ENCODE measurements at places on chromosomes 6 and 20.

GRCh38 chr6:39230654-39231035 lies 1.4 kb upstream of the KCNK5 start:
- DNase-seq = no peak

DNA sequence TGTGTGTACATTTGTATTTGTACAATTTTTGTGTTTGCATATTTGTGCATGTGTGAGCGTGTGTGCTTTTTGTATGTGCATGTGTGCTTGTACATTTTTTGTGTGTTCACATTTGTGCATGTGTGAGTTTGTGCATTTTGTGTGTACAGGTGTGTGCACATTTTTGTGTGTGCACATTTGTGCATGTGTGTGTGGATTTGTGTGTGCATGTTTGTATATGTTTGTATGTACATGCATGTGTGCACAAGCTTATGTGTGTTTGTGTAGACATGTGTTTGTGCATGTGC lies 28.9 kb downstream of the PRR18 start:
- no peak for DNase-seq

DNA sequence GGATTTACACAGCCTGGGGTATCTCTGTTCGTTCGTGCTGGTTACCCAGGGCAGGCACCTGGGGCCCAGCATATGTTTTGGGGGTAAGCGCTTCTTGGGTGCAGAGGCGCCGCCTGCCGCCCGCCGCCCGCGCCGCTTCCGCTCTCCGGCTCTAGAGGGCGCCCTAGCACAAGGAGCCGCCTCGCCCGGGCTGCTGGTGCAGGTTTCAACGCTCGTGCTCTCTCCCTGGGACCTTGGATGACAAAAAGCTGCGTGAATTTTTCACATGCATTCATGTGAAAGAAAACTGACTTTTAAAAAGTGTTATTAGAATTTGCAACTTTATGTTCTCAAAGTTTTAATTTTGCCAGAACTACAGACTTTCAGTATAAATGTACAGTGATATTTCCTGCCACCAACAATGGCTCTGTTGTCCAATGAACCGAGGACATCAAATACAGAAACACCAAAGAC lies 32.5 kb downstream of the PRR18 start:
- DNase-seq = peak; percentile 82

DNA sequence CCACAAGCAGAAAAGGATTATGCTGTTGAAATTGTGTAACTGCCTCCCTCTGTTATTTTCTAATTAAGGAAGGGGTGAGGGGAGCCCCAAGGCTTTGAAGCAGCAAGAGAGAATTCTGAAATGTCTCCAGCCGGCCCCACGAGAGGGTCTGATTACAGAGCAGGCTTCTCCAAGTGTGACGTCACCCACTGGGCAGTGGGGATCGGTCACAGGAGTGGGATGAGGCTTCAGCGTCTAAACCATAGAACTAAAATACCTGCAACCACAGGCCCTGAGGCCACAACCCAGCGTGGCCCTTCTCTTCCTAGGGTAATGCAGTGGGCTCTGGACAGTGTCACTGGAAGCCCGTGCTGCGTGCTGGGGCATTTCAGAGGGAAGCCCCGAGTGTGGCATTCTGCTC lies 38.6 kb upstream of the APCDD1L start:
- DNase-seq = no peak

DNA sequence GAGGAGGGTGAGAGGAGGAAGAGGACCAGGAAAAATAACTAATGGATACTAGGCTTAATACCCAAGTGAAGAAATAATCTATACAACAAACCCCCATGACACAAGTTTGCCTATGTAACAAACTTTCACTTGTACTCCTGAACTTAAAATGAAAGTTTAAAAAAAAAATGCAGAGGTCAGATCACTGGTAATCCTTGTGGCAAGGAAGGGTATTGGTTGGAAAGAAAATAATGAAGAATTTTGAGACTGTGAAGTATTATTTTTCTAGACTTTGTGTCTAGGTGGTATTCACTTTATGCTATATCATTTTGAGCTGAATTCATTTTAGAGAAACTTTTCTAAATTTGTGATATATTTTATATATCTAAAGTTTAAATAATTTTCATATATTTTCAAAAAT lies 547.5 kb downstream of the MMUT start:
- DNase-seq = no peak

DNA sequence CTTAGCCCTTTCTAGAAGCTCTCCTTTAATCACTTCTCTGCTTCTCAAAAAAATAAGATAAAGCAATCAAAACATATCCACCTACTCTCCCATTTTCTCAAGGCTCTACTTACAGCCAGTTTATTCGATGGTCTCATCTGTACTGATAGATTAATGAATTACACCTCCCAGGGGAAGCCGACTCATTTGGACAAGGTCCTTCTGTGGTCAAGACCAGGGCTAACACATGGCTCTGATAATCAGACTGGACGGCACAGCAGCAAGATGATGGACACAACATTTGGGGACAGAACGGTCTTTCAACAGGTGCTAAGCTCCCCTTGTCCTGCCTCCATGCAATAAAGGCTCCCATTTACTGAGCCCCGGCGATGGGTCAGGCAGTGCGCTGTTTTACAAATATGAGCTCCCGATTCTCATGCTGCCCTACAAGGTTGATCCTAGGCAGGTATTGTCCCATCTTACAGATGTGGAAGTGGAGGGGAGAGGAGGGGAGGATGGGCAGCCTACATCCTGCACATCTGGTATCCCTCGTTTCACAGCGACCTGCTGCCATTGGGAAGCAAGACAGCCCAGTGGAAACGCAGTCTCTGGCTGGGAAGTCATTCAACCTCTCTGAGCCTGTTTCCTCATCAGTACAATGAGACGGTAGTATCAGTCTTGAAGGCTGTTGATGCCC lies 15.7 kb downstream of the CPNE5 start:
- DNase-seq = no peak

DNA sequence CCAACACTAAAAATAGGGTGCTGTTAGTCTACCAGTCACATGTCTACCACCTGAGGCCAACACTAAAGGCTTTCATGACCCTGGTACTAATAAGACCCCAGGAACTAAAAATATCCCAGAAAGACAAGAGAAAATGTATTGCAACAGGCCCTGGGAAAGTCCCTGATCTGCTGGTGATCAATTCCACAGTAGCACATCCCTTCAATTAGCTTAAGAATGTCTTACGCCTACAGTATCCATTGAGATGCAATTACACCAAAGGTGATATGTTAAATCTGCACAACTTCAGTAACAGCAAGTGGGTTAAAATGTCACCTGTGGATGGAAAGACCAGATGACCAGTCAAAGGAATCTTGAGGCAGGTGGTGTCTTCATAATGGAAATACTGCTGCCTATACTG lies 3.1 kb downstream of the SEMG1 start:
- no peak for DNase-seq

DNA sequence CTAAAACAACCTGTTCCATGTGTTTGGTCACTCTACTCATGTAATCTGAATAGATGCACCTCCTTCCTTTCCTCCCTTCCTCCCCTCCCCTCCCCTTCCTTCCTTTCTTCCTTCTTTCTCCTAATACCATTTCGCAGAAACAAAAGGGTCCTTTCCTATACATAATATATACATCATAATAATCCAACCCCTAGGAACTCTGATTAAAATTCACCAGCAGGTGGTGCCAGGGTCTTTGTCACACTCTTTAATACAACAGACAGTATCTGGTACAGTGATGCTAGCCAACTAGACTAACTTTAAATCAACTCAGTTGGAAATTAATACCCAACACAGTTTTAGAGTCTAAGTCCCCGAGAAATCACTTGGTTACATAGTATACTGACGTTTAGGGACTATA lies 181.2 kb upstream of the SHLD1 start:
- DNase-seq = peak; percentile 55

DNA sequence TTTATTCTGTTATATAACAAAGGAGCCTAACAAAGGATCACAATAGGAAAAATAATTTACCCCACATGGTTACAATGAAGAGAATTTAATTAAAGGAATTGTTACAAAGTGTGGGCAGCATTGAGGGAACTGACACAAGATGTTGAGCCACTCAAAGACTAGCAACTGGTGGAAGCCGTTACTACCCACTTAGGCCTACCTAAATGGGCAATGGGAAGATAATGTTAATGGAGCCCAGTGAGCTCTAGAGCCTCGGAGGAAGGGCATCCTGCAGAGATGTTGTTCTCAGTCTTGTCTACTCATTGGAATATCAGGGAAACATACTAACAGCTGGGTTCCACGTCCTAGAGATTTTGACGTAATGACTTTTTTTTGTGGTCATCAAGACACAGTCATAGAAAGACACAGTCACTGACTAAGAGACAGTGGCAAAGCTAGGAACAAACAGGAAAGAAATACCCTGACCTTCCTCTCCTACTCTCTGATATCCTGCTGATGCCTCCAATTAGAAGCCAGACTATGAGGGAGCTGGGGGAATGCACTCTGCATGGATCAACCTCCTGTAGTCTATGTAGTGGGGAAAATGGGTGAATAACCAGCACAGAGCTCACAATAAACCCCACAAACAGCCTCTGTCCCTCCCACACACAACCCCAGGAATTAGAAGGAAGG lies 523.8 kb upstream of the FLRT3 start:
- no peak for DNase-seq

DNA sequence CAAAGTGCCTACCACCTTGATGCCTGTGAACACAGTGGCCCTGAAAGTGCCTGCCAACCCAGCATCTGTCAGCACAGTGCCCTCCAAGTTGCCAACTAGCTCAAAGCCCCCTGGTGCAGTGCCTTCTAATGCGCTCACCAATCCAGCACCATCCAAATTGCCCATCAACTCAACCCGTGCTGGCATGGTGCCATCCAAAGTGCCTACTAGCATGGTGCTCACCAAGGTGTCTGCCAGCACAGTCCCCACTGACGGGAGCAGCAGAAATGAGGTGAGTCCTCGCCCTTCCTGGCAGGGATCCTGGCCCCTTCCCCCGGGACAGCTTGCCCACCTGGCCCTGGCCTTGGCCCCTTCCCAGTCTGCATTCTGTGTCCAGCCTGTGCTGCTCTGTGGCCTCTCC lies 17.9 kb downstream of the MAVS start:
- no peak for DNase-seq

GRCh38 chr6:157879034-157879872 lies 56.2 kb downstream of the SNX9 start:
- DNase-seq = no peak

DNA sequence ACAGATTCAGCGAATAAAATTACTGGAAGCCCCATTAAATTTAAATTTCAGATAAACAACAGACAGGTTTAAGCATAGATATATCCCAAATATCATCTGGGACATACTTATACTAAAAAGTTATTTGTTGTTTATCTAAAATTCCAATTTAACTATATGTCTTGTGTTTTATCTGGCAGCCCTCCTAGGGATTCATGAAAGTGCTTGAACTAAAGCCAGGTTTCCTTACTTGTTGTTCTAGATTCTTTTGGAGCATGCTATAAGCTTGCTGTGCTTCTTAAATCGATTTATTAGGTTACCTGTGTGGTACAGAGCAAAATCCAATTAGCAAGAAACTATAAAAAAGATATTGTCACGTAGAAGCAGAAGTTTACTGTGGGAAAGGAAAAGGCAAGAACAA lies 202.5 kb upstream of the GMDS start:
- no peak for DNase-seq

DNA sequence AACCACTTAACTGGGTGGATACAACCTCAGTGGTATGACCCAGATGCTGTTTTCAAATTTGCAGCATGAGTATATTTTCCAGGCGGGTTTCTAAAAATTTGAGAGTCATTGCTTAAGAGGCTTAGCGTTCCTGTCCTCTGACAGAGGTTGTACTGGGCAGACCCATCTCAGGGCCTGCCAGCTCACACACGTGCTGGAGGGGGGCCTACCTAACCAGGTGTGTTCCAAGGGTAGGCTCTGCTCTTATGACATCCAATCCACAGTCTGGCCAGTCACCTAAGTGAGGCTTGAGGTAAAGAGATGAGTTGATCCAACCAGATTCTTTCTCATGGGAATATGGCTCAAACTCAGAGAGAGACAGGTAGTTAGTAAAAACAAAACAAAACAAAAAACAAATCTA lies 1.3 kb downstream of the LYRM4 start:
- DNase-seq = no peak

DNA sequence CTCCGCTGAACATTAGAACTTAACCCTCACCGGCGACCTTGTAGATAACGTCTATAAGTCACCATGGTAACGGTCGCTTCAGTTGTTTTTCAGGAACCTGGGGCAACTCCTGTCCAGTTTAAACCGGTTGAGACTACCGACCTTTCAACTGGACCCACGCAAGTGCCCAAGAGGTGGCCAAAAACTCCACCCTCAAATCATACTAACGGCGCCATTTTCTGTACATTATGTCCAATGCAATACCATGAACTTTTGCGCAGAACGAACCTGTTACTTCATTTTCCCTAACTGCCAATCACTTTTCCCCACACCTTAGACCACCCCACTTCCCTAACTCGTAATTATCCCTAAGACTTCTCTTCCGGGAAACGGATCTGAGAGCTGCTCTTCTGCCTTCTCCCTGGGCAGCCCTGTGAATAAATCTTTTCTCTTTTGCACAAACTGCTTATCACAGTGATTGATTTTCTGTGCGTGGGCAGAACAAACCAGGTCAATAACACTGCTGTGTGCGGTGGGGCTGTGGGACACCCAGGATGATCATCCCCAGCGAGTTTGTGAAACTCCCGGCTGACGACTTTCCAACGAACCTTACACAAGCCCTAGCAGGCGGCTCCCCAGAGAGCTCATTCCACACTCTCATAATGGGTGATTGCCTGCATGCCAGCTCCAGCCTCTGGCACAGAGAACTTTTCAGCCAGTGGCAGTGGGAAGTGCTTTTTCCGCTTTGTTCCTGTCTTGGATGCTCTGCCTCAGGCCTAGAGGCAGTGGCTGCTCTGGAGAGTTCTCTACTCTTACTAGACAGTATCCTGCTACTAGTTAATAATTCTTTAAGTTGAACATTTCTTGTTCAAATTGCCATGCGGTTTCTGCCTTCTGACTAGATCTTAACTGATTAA lies 28.6 kb downstream of the GPX5 start:
- DNase-seq = no peak

DNA sequence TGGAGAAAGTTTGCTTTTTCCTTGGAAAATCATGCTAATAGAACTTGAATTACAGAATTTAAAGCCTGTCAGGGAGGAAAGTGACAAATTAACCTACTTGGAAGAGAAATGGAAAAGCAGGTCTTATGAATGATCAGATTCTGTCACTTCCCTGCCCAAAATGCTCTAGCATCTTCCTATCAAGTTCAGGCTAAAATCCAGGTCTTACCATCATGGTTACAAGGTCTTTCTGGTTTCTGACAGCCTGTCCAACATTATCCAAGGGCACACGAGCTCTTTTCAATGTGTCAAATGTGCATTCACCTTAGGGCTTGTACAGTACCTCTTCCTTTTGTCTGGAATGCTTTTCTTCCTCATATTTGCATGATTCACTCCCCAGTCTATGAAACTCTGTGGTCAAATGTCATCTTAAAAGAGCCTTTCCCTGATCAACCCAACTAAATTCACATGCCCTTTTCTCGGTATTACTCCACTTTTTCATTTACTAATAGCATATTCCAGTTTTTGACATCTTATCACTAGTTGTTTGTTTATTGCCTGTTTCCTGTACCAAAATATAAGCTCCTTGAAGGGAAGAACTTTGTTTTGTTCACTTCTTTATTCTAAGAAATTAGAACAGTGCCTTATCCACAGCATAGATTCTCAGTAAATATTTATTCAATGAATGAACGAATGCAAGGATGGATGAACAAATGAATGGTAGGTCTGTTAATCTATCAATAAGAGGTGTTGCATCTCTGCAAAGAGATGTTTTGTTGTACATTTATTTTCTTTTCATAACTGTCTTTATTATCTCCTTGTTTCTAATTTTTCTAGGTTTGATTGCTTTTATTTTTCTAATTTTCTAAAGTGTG lies 139.5 kb downstream of the BCAS1 start:
- no peak for DNase-seq

- no peak for DNase-seq
These were observed 104.9 kb upstream of the CEP162 start for GRCh38 chr6:84332139-84333034.
